Ovary (tissue), 10 donors: ENCODE measurements at places on chromosomes 7 and 10. TPM values are rescaled to one million over a fixed set of nuclear protein-coding genes. Genes with fewer than 3 reads are reported as not detected.

CNOT4 gene
- 19.0 TPM for total RNA-seq

GRCh38 chr7:157522954-157523353, 186.2 kb downstream of the DNAJB6 start:
- H3K4me1 ChIP-seq: no peaks in the 10 kb centered on the region
- H3K4me3 ChIP-seq: no peak overlapping the region
- H3K27me3 ChIP-seq: no peaks in the 10 kb centered on the region
- no peak overlapping the region for H3K27ac ChIP-seq
- H3K36me3 ChIP-seq: no peaks in the 10 kb centered on the region
- DNase-seq: no peak

DNA sequence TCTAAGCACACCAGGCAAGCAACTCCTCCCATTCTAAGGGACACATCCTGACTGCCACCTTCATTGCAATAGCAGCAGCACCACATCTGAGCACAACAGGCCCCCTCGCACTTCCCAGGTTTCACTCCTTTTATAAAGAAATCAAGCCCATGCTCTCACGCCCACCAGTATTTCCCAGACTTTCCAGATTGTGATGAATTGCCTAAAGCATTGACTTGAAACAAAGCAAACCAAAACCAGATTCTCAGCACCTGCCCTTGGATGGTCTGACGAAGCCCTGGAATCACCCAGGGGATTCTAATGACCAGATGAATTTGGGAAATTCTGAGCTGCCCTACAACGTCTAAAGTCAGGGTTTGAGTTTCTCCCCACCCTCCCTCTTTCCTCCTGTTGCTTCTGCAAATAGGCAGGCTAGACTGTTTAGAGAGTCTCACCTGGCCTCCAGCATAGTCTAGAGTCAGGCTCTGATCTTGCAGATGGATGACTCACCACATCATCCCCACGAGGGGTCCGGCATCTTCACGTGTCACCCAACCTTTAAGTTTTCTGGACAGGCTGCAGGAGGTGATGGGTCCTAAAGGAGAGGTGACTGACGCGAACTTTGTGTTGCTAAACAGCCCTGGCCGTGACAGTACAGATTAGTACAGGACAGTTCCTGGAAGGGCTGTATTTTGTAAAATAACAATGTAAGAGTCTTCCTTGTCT, 198.0 kb downstream of the SKIDA1 start:
- no peak overlapping the region for H3K27ac ChIP-seq
- no peaks in the 10 kb centered on the region for H3K27me3 ChIP-seq
- no peak overlapping the region for H3K4me3 ChIP-seq
- DNase-seq: no peak
- H3K4me1 ChIP-seq: no peaks in the 10 kb centered on the region
- H3K36me3 ChIP-seq: no peaks in the 10 kb centered on the region

DNA sequence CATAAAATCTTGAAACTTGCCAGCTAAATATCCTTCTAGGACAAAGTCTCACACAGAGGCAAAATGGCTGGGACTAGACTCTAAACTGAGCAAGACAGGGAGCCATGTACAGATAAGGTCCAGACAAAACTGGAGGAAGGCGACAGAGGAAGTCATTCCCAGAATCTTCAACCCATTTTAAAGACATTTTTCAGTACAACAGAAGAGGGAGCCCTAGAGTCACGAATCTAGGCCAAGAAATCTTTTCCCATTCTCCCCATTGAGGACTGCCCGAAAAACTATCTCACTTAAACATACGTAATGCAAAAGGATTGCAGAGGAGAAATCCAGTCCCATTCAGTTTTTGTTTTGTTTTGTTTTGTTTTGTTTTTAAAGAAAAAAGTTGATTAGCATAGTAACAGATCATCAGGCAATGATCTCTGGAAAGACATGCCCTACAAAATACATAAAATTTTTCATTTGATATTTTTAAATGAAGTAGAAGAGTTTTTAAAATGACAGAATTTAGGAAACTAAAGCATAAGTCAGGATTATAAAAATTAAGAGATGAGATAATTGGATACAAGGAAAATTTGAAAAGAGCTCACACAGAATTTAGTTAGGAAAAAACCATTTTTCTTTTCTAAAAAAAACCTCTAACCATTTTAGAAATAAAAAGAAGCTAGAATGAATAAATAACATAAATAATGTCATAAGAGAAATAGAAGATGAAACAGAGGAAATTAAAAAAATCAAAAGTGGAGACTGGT, 16.9 kb upstream of the PRF1 start:
- H3K27me3 ChIP-seq: no peaks in the 10 kb centered on the region
- no peaks in the 10 kb centered on the region for H3K4me1 ChIP-seq
- no peak overlapping the region for H3K27ac ChIP-seq
- DNase-seq: no peak

- H3K27ac ChIP-seq: no peak overlapping the region
- no peaks in the 10 kb centered on the region for H3K27me3 ChIP-seq
- no peak for DNase-seq
Measured at GRCh38 chr10:71236286-71236685, 23.9 kb downstream of the UNC5B start.
